ENCODE measurements at places on chromosomes 7 and 10.

DNA sequence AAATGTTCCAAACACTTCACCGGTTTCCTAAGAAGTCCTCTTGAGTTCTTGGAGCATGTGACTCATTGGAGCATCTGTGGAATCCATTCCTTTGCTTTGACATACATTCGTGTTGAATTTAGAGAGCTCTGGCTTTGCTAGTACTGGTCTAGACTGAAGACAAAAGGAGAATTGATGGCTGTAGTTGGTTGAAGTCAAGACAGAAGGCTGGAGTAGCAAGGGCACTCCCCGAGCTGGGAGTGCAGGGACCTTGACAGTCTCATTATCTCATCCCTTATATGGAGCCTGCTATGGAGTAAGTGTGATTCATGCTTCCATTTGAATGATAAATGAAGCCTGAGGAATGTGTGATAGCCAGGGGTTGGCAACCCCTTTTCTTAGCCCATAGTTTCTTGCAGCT lies 1249.1 kb downstream of the TYW1 start:
- DNase-seq: no peak

DNA sequence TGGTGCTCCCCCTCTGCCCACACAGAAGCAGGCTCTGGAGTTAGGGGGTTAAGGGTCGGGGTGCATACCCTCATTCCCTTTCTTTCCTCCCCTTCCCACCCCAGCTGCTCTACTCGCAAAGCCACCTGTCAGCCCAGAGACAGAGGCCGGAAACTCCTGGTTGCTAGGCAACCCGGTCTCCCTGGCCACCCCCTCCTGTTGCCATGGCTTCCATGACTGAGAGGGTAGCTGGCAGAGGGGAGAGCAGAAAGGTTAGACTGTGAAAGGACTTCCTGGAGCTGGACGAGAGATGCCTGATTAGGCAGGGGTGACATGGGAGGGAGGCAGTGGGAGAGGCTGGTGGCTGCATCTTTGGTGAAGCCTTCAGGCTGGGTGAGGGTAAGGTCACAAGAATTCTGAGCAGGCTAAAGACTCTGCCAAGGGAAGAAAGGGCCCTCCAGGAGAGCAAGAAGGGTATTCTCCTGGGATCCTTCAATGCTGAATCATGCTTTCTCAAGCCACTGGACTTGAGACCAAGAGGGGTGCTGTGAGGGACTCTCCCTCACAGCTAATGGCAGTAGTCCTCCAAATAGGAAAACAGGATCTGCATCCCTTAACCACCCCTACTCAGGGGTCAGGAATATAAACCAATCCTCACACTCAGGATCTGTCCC lies 5.4 kb downstream of the PSD start:
- no peak for DNase-seq

DNA sequence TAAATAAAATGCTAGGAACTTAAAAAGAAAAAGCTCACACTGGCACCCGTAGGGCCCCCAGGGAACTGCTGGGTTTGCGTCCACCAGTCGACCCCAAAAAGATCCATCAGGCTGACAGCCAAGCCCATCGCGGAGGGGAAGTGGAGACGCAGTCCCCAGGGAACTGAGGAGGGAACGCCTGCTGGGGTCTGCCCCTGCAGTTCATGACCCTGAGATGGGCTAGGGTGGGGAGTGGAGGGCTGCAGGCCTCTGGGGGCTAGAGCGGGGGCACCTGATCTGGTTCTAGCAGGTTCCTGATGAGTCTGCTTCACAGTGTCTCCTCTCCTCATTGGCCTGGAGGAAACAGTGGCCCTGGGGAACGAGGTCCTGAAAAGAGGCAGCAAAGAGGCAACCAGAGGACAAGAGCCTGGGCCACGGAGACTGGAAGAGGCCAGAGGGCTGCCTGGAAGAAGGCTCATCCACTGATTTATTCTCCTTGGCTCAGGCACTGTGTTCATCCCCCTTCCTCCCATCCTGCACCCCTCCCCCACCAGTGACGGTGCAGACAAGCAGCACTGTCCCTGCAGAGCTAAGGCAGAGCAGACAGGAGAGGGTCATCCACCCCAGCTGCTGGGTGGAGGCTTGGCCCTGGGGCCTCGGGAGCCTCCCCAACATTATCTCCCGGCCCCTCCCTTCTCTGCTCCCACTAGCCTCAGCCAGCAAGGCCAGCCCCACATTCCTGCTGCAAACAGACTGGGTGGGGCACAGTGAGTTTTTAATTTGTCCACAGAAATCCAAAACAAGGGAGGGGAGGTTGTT lies 24.7 kb upstream of the HSPA12A start:
- DNase-seq: no peak

DNA sequence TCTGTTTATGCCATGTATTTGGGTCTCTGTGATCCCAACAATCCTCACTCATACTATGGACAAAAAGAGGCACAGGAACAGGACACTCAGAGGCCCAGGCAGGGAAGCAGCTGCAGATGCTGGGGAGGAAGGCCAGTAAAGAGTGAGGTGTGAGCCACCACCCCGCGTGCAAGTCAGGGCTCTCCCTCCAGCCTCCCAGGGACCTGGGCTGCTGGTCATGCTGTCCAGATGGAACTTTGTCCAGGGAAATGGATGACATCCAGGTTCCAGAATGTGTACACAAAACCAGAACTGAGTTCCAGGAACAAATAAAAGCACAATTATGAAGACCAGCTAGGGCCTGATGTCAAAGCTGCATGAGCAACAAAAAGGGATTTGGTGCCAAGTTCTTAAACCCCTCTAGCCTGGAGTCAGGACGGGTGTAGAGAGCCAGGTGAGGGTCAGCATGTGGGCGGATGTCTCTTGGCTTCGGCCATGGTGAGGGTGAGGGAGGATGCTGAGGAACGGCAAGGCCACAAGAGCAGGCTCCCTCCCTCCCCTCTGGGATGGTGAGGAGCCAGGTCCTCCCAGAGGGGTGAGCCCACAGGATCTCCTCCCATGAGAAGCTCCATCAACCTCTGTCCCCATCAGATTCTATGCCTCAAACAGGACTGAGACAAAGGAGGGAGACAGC lies 739.7 kb downstream of the PARD3 start:
- DNase-seq: no peak

DNA sequence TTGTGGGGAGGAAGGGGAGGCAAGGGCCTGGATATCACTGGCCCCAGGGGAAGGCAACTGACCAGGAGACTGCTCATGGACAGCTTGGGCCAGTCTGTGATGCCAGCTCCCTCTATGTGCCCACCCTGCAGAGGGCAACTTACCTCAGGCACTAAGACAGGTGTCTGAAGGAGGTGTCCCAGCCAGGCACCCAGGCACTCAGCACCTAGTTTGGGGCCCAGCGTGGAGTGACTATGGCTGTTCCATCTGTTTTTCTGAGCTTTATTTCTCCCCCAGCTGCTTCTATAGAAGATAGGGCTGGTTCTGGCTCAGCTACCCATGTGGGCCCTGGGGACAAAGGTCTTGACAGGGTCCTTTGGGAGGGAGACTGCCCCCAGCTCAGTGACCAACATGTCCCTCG lies 150.6 kb upstream of the PCBD1 start:
- DNase-seq: no peak

DNA sequence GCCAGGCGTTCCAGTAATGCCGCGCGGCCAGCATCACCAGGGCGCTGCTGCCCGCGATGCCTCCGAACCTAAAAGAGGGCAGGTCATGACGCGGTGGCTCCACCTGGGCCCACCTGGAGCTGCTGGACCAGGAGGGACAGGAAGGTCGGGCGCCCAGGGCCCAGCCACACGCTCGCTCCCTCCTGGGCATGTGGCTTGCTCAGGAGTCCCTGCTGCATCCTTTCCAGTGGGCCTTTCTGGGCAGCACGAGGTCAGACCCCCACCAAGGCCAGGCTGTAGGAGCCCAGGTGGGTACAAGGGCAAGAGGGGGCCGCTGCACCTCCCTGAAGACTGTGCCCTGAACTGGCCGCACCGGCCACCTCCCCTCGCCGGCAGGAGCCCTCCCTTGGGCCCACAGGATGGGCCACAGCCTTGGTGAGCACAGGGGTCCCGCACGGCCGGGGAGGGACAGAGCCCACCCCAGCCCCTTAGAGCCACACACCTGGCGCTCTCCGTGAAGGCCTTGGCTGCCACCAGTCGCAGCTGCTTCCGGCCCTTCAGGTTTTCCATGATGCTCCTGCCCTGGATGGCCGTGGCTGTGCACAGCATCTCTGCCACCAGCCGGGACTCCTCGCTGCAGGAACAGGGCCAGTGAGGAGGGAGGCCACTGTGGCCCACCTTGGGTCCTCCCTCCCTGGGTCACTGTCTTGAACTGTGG lies 43.2 kb downstream of the CFAP46 start:
- no peak for DNase-seq

DNA sequence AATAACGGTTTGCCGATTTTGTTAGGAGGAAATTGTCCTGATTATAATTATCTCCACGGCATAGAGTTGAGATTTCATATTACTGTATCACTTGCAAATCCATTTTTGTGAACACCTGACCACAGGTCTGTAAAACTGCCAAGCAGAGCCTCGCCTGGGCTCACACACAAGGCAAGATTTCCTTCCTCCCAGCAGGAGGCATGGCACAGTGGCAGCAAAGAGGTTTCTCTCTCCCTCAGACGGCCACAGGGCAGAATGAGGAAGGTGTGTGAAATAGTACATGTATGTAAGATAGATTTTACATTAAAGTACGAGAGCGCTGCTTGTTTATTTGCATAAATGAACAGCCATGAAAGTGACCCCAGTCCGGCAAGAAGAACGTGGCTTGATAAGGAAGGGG lies 130.1 kb downstream of the CELF2 start:
- DNase-seq: peak; percentile 73

DNA sequence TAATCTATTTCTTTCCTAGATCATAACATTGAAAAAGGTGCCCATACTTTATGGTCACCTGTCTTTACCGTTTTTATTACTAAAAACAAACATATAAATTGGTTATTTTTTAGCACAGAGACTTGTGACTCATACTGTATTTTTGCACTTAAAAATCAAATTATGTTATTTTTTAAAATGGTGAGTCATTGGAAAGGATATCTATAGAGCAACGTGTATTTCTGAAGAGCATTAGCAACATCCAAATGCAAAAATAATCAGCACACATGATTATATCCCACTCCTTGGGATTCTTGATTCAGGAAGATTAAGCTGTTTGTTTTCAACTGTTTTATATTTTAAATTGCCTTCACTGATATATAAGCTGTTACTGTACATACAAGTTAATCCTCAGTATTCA lies 40.7 kb upstream of the FMC1 start:
- DNase-seq: no peak

DNA sequence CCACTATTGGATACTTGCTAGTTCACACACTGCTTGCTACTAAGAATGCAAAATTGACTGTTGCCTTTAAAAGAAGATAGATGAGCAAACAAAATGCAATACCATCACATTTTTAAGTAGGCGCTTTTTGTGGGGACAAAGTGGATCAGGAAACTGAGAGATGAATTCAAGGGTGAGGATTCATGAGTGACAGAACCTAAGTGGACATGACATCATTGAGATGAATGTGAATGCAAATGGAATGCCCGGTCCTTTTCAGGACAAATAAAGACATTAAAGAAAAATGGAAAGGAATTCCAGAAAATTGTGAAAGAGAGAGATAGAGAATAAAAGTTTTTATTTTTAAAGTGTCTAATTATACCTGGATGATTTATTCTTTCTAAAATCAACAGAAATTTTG lies 106.3 kb upstream of the AKR1E2 start:
- no peak for DNase-seq

- no peak for DNase-seq
Measured at GRCh38 chr10:6336016-6336415, 133.3 kb downstream of the PFKFB3 start.

DNA sequence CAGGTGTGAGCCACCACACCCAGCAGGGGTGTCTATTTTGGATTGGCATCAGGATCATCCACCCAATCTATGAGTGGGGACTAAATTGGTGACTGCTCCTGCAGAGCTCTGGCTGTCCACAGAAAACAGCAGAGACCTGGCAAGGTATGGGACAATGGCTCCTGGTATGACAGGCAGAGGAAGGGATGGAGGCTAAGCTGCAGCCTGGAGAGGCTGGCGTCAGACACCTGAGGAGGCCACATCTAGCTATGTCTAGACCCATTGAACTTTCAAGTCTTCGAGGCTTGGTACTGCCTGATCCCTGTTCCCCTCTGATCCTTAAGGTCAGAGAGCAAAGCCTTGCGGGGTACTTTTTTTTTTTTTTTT lies 3.2 kb upstream of the SERPINE1 start:
- no peak for DNase-seq

Data from suppressor macrophage (primary cell).